Upper lobe of right lung (tissue), 1 donor: ENCODE measurements at places on chromosomes 5 and 9.
A peak's percentile ranks its signal among the peaks of the same experiment; 100 is the strongest.

DNA sequence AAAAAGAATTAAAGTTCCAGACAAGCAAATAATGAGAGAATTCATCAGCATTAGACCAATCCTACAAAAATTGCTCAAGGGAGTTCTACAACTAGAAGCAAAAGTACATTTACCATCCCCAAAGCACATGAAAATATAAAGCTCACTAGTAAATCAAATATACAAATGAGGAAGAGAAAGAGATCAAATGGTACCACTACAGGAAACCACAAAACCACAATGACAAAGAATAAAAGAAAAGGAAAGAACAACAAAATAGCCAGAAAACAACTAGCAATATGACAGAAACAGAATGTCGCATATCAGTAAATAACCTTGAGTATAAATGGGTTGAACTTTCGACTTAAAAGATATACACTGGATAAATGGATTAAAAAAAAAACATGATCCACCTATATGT is 739.0 kb downstream of the DTWD2 start:
- DNase-seq, result no peak

DNA sequence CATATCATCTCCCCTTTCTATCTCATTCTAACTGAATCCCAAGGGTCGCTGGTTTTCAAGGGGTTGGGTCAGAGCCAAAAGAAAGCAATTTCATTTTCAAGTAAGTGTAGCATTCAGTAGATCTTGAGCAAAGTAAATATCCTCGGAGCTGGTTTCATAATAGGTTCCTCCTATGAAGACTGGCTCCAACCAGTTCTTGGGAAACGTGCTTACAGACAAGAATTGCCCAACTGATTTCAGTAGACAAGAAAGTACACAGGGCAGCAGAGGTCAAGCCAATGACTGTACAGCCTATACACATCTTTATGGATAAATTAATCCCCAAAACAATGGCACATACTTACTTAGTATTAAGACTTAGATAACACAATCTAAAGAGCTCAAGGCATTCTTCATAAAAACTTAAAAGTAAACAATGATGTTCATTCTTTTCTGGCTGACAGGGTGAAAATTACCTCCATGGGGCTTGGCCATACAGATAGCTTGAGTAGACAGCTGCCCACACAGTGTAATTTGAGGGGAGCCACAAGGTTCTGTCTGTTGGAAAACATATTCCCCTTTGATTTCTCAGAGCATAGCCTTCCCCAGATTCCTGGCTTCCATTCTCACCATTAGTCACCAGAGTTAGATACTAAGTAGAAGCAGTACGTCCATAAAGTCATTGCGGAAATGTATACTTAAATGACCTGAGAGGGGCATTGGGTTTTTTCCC is 163.9 kb downstream of the ARRDC3 start:
- no peak for DNase-seq

GRCh38 chr9:80555782-80556325 is 984.1 kb downstream of the TLE4 start:
- DNase-seq, result no peak

DNA sequence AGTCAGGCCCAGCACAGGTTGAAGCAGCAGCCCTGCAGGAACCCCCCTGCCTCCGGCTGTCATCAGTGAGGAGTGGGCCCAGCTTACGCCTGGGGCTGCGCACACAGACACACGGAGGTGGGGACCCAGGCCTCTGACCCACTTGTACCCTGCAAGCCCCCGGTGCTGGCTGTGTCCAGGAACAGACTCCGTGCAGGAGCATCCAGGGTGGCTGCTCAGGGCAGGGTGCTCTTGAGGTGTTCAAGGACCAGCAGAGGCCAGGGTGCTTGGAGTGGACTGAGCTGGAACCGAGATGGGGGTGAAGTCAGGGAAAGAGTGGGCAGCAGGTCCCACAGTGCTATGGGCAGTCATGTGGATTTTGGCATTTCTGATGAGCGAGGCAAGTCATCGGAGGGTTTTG is 199.5 kb downstream of the CACNA1B start:
- DNase-seq, result peak; percentile 55

DNA sequence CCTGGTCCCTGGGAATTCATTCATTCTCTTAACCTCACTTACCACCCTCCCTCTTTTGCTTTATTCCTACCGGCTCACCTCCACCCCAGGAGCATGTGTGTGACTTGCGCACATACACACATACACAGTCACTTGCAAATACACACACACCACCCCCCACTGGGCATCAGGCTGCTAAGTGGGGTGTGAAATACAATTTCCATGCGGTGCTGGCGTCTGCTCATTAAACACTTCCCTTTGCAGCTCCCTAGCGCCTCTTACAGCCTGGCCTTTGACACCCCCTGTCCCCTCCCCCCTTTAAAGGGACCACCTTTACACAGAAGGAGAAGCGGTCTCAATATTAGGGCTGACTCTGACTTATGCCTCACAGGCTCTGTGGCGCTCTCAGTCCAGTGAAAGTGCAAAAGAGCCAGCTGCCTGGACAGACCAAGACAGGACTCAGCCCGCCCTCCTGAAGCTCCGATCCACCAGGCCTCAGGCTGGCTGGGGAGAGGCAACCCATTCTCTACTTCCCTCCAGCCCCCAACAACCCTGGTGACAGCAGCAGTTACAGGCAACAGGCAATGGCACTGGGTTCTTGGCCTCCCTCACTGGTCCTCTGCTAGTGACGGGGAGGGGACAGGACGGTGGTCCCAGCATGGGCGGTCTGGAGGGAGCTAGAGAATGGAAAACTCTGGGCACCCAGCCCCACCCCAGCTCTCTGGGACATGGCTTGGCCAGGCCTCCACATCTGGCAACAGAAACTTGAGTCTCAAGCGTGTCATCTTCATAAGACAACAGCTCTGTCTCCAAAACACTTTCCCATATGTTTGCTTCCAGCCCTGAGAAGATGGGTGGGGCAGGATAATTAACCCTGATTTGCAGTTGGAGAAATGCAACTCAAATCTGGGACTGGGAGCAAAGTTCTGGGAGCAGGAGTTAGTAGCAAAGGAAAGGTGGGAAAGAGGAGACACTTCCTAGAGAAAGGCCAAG is 12.0 kb downstream of the ENHO start:
- DNase-seq, result no peak

DNA sequence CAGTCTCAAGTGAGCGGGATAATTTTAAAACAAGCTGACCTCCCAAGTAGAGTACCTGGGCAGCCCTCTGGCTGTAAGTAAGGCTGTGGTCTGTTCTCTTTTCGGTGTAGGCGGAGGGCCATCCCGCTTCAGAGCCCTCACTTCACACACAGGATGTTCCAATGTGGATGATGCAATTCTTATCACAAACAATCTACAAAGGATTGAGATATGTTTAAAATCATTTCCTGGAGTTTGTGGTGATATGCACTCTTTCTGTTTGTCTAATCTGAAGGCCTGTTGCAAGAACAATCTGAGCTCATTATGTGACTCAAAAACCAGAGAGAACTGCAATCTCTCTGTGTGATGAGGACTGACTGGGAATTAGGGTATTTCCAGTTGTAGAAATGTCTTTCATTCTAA is 42.5 kb downstream of the ITGA2 start:
- no peak for DNase-seq

- DNase-seq, result no peak
Measured at GRCh38 chr5:151024440-151025249, 4.3 kb downstream of the GPX3 start.

DNA sequence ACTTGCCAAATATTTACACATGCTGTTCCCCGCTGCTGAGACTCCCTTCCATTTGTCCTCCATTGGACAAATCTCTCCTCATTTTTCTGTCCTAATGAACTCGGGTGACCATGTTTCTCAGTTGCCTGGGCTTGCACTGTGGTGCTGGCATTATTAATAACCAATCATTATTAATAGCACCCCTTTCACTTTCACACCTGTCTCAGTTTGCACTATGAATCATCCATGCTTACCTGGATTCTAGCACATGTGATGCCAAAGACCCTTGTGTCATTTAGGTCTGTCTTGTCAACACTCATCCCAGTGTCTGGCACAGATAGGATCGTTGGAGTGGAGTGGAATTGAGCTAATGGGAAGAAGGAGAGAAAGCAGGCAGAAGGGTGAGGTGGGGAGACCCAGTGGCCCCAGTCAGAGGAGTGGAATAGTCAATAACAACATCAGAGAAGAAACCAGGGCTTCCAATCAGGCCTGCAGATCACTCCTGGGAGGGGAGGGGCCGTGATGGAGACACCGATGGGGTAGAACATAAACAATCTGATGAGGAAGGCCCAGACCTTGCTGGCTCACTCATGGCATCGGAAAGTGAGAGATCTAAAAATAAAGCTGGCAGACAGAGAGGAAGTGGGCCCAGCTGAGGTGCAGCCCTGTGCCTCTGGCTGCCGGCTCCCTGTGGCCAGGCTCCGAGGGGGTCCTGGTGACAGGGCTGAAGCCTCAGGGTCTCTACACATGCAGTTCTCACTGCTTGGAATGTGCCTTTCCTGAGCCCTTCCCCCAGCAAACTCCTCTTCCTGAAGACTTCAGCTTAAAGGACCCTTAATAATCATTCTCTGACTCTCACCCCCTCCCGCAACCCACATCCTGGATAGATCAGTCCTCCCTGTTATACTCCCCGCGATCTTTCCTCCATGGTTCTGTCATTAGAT is 33.5 kb upstream of the CRB2 start:
- DNase-seq, result no peak

DNA sequence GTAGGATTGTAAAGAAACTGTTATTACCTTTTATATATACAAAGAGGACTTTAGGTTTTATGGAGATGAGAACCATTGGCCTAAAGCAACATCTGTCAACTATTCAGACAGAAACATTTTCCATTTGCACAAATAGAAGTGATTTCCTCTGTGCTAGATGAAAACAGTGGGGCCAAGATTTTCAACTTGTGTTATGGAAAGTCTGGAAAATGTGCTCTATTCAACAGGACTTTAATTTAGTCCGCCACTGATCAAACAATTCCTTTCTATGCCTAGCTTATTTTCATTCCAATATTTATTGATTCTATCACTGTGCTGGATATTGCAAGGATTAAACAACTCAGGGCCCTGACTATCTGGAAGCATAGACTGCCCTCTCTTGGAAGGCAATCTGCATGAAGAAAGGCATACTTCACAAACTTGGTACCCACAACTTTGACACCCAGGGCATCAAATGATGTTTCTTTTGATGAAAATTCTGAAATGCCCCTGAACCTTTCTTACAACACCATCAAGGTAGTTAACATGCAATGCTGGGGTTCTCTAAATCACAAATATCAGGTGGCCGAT is 126.6 kb upstream of the HMHB1 start:
- no peak for DNase-seq

GRCh38 chr5:124869426-124870033 is 123.1 kb upstream of the ZNF608 start:
- DNase-seq, result no peak

- no peak for DNase-seq
Measured at GRCh38 chr9:87556039-87556438, 58.4 kb downstream of the DAPK1 start.

DNA sequence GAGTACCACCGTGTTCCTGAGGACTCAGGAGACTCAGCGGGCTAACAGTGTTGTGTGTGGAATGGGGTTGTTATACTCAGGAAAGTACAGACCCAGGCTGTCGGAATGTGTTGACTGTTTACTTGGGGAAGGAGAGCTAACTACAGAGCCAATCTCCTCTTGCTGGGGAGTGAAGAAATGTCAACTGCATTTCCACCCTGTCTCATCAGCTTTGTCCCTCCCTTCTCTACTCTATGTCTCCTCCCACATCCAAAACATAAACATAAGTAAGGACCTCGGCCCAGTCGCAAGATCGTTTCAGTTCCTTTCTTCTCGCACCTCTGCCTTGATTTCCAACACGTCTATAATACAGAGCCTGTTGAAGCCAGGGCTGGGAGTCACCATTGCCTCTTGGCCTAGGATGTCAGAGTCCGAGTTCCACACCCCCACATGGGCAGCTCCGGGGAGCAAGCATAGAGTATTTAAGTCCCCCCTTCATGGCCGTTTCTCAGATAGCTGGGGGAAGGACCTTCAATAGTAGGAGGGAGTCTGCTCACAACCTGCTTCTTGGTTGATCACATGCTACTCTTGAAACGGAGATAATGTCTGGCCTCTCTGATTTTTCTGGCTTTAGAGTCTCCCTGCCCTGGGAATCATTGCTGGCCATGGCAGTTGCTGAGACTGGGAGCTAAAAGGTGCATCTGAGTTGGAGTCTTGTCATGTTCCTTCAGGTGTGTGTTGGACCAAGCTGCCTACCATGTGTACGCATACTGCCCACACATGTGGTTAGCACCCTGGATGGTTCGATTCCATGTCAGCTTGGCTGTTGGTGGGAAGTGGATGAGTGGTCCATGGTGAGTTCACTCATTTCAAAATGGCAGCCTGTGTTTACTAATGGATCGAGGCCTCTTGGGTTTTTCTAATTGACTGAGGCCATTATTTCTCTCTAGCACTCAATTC is 147.3 kb downstream of the MTX3 start:
- no peak for DNase-seq

- no peak for DNase-seq
Measured at GRCh38 chr9:109205526-109205925, 38.5 kb upstream of the FRRS1L start.

- no peak for DNase-seq
Measured at GRCh38 chr9:101727612-101728524, 10.6 kb downstream of the GRIN3A start.

DNA sequence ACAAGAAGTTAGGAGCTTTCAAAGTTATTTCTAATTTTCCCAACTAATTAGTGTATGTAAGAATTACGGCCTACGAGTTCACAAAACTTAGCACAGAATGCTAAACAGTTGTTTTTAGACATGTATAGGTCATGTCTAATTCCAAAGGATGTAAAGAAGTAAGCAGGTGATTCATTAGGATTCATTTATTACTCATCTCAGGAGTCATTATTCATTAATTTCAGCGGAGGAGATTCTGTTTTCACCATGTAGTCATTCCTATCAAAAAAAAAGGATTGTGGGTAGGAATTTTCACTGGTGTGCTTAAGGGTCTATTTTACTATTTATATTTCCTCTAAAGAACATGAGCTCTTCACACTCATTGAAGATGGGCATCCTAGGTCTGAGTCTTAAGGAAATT is 532.2 kb downstream of the ACTL7B start:
- no peak for DNase-seq

- DNase-seq, result no peak
Measured at GRCh38 chr5:116527582-116527981, 47.0 kb downstream of the SEMA6A start.

- no peak for DNase-seq
Measured at GRCh38 chr9:110115826-110116542, 92.0 kb downstream of the C9orf152 start.

- DNase-seq, result no peak
Measured at GRCh38 chr5:67233075-67233474, 36.5 kb upstream of the CD180 start.

DNA sequence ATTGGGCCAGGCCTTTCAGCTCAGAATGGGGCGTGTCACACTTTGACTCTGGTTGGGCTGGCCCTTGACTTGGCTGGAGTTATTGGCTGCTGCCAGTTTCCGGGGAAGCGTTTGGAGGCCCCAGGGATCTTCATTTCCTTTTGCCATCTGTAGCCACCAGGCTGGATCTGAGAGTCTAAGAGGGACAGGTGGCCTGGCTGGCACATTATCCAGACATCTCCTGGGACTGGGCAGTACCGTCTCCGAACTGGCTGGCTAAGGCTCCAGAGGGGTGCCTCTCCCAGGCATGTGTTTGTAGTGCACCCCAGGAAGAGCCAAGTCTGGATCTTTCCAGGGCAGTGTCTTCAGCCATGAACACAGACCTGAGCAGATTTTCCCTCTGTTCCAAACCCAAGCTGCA is 9.7 kb upstream of the JADE2 start:
- DNase-seq, result no peak
